Nucleus accumbens (tissue), 56 donors: ENCODE measurements at places on chromosomes 12 and 14.

GRCh38 chr14:75220156-75220555 lies 43.7 kb upstream of the TMED10 start:
- no peak for DNase-seq

DNA sequence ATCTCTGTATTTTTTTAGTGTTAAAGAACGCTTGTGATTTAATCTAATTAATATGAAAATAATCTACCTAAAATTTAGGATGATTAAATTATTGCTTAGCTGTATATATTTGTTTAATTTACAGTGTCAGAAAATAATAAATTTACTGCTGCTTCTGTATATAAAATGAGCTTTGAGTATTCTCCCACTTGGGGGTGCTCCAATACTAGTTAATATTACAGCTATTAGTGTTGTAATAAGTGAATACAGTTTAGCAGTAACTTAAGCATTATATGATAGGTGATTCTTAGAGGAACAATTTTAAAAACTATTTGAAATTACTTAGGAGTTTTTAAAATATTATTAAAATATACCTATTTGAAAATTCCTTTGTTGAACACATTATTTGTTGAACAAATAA lies 62.2 kb downstream of the PAPOLA start:
- DNase-seq = no peak

DNA sequence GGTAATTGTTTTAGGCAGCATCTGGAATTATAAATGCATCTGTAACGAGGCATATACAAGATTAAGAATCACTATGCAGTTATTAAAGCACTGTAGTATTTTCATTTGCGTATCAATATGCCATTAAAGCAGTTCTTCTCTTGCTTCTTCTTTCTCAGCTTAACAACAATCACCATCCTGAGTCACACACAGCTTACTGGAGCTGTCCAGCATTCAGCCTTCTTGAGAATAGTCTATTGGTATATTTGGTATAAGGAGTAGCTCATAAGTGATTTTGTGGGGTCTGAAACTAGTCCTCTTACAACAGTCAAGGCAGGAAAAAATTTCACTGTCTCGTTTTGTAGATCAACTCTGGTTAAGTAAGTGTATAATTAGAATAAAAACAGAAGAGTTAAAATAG lies 523.0 kb upstream of the FOXG1 start:
- DNase-seq = no peak

DNA sequence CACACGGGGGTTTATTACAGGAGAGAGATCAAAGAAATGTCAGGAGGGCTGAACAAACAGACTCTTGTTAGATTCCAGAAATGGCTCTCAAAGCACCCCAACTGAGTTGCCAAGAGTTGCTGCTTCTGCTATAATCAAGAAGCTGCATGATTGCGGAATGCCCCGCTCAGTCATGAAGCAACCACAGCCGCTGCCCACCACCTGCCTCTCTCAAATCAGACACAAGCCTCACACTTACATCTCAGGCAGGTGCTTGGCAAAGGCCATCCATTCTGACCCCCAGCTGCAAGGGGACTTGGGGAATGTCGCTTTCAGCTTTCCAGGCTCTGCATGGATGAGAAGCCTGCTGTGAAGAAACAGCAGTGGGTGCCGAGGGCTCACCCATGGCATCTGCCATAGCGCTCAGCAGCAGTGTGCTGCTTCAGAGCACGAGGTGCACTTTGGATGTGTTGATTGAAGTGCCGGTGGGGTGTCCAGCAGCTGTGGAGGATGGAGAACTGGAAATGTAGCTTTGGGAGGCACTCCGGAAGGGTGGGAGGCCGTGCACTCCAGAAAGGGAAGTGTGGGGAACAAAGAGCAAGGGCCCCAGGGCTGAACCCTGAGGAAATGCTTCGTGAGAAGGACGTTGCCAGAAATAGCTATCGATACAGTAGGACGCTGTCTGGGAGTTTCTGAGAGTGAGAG lies 37.7 kb downstream of the LRRC74A start:
- no peak for DNase-seq
